ENCODE measurements at places on chromosomes 1 and 21.

DNA sequence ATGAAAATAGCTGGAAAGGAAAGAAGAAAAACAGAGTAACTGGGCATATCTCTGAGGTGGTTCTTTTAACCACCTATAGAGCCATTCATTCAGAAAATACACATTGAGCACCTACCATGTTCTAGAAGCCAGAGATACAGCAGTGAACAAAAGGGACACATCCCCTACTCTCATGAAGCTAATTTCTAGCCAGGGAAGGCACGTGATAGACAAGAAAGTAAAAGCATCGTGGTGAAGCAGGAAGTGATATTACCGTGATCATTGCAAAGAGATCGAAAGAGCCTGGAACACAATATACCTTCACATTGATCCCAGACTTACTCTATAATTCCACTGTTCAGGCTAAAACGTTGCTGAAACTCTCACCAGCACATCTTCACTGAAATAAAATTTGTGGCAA, 76.0 kb downstream of the TIAM1 start:
- DNase-seq = no peak

DNA sequence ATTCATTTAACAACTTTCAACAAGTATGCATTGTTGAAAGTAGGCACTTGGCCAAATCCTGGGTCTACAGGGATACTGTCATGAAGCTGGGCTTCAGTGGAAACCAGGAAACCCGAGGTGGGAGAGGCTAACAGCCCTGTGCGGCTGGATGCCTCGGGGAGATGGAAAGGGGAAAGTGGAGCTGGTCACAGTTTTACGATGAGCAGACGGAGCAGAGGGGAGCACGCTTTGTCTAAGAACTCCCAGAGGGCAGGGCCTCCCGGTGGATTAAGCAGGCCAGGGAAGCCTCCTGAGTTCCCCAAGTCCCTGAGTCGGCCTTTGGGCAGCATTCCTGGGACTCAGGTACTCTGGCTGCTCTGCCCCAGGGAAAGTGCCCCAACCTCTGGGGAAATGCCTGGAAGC, 23.8 kb downstream of the STUM start:
- DNase-seq = no peak

GRCh38 chr1:151461694-151462093, 2.4 kb upstream of the POGZ start:
- DNase-seq = no peak

DNA sequence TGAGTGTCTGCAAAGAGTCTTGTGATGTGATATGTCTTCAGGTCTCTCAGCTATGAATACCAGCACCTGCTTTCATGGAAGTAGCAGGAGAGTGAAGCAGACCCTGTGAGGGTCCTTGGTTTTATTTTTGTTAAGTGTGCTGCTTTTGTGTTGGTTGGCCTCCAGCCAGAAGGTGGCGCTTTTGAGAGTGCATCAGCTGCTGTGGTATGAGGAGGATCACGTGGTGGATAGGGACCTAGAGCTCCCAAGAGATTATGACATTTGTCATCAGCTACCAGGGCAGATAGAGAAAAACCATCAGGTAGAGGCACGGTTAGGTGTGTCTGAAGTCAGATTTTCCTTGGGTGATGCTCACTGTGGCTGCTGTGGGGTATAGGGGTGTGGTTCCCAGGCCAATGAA, 1232.1 kb downstream of the MRPL39 start:
- DNase-seq = no peak

GRCh38 chr1:47449822-47450552, 12.1 kb downstream of the FOXD2 start:
- no peak for DNase-seq

DNA sequence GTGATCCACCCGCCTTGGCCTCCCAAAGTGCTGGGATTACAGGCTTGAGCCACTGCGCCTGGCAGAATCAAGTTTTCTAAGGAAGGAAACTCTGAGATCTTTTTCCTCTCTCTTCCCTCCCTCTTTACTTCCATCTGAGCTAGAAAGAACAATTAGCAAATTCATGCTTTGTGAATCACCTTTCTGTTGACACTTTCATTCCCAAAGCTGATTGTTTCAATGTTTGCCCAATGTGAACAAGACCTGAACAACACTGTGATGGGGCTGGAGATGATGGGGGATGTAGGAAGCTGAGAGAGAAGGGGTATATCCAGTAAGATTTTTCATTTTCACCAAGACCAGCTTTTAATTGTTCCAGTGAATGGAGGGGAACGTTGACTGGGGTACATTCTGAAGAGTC, 5.7 kb upstream of the TENT5B start:
- no peak for DNase-seq

DNA sequence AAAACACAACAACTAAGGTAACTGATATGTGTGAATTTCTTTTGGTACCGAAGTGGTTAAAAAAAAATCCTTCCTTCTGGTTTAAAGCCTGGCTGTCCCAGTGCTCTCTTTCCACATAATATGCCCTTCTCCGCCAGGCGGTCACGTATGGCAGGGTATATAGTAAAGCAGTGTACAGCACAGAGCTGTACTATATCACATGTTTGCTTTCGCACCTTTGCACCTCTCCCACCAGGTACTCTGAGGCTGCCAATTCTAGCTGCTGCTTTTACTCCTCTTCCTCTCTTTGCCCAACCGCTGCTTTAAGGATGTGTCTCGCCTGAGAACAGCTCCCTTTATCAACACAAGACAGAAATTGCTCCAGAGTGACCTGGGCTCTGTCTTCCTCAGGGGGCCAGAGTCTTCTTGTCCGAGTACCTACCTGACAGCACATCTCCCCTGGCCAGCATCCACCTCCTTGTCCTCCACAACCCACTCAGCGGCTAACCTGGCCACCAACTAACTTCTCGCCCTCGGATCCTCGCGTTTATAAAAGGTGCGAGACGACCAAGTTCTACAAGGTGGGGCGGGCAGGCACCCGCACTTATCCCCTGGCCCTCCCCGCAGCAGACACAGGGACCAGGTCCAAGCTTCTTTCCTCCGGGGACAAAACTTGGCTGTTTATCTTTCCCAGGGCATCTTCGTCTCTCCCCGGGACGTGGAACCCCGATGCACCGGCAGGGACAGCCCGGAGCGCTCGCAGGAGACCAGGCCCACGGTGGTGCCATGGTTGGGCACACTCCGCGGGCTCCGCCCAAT, 1.6 kb downstream of the COLGALT2 start:
- DNase-seq = peak; percentile 23

Data from common myeloid progenitor, CD34-positive (primary cell).